ENCODE measurements at places on chromosomes 1 and 21.

DNA sequence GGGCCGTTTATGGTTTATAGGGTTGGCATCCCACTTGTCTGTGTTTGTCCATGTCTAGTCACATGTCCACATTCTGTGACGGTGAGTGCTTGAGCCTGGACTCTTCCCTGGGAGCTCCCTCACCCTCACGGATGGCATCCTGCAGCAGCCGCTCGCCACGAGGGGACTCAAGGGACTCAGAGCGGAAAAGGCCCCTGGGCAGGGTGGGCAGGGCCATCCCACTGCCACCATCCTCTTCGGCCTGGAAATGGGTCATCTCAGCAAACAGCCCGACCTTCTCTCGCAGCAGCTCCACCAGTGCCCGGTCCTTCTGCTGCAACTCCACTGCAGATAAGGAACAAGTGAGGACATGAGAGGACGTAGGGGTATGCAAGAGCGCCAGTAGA is 11.1 kb downstream of the RXFP4 start:
- no peak for DNase-seq

DNA sequence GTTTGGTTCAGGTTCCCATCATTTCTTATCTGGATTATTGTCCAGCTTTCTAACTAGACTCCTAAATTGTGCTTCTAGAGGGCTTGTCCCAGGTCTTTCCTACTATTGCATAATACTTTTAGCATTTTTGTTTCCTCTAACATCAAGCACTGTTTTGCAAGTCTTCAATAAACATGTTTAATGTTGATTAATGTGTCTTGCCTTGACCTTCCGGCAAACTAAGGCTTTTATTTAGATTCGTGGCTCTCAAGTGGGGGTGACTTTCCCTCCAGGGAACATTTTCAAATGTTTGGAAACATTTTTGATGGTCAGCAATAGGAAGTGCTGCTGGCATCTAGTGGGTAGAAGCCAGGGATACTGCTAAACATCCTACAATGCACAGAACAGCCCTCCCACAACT is 90.7 kb downstream of the RPE65 start:
- no peak for DNase-seq

- no peak for DNase-seq
These were observed 44.9 kb upstream of the HIVEP3 start for GRCh38 chr1:41963636-41964035.

GRCh38 chr1:213656039-213656438 is 331.7 kb upstream of the PROX1 start:
- DNase-seq = no peak
